GM23248 (cell line): ENCODE measurements at places on chromosomes 16 and 17. TPM values are rescaled to one million over a fixed set of nuclear protein-coding genes. Genes with fewer than 3 reads are reported as not detected.

DNA sequence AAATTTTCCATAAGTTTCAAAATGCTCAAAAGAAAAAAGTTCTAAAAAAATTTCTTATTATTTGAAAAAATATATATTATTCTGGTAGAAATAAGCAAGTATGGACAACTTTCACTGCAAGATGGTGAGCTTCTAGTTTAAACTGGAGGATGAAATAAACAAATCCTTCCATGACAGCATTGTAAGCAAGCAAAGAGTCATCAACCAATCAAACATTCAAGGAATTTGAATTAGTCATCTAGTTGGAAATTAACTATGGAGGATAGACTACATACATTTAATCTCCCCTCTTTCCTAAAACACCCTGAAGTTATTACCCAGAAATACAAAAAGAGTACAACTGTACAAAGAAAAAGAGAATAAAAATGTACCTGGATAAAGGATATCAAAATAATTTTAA lies 51.0 kb upstream of the IRX5 start:
- peak; percentile 17 for DNase-seq

- DNase-seq: no peak
Measured at GRCh38 chr16:87844809-87845208, 24.5 kb downstream of the SLC7A5 start.

DNA sequence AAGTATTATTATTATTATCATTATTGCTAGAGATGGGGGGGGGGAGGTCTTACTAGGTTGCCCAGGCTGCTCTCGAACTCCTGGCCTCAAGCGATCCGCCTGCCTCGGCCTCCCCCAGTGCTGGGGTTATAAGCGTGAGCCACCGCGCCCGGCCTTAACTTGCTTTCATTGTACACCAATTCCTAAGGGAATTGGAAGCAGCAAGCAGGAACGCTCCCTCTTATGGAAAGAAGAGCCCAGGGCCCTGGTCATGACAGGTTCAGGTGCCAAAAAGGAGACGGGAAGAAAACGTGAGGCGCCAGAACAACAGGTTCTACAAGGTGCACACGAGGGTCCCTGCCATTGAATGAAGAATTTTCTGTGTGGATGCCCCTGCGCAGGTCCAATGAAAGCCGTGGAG lies 540 bp upstream of the RPL38 start:
- DNase-seq: no peak

CHP2 gene
- not detected in 2 replicates for polyA plus RNA-seq

FAM20A gene
- 10.9 and 11.0 TPM in 2 replicates for polyA plus RNA-seq

CD300LB gene
- polyA plus RNA-seq: not detected in 2 replicates
